HFFc6 (cell line): ENCODE measurements at places on chromosomes 3 and 15.

DNA sequence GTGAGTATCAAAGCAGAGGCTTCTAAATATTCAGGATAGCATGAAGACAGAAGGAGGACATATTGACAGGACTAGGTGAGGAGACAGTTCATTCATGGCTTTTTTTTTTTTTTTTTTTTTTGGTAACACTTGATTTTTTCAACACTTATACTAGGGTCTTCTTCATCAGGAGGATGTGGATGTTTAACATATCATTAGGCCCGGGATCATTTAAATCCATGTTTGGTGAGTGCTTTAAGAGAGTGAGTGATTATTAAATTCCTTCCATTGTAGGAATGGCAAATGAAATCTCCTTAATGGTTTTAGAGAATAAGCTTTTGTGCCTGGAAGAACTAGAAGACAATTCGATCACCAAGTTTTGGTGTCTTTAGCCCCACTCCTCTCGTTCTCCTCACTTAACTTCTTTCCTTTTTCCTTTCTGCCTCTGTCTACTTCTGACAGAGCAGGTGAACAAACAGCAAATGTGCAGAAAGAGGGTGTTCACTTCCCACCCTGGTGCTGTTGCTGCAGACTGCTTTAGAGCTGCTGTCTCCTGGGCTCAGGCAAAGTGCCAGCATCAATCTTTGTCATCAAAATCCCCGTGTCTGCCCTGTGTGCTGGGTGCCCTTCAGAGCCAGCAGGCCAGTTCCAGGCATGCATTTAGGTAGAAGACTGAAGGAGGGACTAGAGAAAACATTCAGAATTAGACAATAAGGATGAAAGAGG is 35.6 kb upstream of the RAB11A start:
- DNase-seq, result no peak

- DNase-seq, result no peak
Observed at GRCh38 chr15:62280625-62281024, 115.5 kb upstream of the C2CD4B start.

DNA sequence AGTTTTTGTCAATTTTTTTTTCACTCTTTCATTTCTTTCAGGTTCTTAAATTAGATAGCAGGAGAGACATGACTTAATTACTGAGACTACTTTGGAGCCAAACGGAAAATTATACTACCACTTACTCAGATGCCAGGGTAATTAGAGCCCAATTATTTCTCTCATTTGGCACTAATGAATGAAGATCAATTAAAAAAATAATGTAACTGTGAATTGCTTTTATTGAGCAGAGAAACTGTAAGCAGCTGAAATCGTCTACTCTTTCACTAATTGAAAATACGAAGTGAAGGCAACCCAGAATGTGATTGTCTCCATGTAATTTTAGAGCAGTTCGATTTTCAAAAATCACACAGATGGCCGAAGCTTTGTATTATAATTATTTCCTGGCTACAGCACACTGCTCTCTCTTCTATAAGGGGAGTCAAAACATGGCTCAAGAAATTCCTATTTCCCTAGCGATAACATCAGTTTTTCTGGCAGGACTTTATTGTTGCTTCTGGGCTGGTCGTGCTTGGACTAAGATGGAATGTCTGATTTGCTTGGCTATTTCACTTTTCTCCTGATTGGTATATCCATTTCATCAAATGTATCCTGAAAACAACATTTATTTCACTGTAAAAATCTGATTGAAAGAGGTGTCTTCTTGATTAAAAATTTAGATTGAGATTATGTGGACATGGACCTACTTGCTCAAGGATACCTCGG is 55.8 kb upstream of the PDZRN3 start:
- no peak for DNase-seq

GRCh38 chr15:93478947-93479346 is 389.9 kb upstream of the RGMA start:
- no peak for DNase-seq

GRCh38 chr3:111087924-111088469 is 16.4 kb downstream of the NECTIN3 start:
- DNase-seq, result no peak

GRCh38 chr15:82843566-82843965 is 34.1 kb downstream of the WHAMM start:
- no peak for DNase-seq

GRCh38 chr3:129994883-129995559 is 20.5 kb downstream of the TRH start:
- DNase-seq, result no peak

DNA sequence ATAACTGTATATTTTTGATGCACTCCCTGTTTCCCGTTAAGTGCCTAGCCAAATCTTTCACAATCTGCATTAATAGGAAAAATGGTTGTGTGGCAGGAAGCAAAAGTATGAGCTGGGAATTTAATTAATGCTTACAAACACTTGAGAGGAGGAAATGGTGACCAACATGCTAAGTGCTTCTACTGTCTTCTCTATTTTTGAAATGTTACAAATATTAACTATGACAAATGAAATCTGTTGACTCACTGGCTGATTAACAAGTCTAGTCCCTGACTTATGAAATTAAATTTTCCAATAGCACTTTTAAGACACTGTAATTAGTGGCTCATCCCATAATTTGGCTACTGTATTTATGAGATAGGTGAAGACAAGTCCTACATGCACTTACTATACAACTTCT is 446.9 kb upstream of the DPPA4 start:
- no peak for DNase-seq

DNA sequence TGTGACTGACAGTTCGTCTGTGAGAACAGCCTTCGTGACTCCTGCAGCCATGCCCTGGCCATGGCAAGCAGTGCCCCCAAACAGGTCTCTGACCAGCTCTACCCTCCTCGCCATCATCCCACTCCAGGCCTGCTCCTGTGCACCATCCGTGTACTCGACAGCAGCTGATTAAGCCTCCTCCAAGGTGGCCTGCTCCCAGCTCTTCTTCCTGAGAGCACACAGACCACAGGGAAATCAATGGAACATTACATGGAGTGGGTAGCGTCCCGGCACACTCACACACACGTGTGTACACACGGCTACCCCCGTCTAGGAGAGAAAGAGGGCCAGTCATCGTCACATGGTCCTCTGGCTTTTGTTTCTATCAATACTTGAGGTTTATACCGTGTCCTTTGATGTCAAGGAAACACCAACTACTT is 21.1 kb downstream of the ANXA2 start:
- no peak for DNase-seq

- DNase-seq, result no peak
Observed at GRCh38 chr15:101031213-101031612, 112.1 kb downstream of the LRRK1 start.

DNA sequence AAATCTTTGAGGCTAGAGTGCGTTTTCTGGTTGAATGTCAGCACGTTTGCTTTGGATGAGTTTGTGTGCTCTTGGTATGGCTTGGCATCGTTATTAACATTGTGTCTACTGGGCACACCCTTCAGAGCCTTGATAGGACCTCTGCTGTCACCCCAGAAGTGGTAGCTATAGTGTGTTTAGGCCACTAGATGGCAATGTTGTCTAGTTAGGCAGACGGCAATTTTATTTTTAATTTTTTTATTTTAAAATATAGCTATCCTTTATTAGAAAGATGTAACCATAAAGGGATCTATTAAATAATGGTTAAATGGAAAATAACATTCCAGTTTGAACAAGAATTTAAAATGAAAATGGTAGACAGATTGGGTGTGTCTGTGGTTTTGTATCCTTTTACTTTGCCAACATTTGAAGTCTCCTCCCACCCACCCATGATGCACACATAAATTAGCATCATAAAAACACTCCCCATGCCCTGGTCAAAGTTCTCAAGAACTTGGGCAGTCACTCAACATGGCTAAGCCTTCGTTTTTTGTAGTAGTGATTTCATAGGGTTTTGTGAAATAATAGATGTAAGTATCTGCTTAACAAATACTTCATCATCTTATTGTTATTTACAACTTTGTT is 200.7 kb downstream of the KCNH8 start:
- DNase-seq, result no peak

DNA sequence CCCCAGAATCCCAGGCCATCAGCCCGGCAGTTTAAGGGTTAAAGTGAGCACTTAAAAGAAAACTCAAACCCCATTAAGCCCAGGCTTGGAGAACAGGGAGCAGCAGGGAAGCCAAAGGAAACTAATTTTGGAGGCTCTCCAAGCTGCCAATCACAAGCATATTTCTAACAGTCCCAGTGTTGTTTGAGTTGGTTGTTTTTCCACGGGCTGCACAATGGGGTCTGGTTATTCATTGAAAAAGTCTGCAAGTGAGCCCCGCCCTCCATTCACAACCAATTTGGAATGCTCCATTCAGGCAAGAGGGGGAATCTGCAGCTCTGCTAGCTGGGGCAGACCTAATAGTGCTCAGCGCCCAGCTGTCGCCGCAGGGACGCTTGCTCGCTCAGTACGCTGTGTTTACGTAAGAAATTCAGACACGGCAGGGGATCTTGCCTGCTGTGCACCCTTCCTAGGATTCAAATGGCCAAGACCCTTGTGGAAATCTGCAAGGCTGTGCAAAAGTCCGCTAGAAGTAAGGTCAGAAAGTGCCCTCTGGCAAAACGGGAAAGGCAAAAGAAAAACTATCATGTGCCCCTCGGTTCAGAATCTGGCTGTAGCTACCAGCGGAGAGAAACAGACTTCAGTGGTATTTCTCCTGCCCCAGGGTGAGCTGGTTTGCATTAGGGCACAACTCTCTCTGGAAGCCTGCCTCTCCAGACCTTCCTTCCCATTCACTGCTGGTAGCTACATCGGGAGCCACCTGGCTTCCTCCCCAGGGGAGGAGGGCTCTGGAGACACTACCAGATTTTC is 11.0 kb downstream of the ETV5 start:
- DNase-seq, result peak; percentile 23

DNA sequence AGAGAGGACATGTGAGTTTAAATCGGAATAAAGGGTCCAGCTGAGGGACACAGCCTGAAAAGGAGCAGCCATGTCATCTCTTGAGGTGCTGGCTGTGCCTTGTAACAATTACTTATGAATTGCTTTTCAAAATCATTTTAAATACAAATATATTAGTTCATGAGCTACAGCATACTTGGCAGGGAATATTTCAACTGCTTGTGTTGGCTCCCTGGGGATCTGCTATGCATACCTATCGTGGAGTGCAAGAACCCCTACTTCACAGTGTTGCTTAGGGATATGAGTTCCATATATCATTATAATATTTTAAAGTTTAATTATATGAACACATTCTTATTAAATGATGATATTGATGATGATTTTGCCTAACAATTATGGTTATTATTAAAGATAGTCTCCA is 19.1 kb upstream of the P2RY14 start:
- no peak for DNase-seq

- no peak for DNase-seq
Observed at GRCh38 chr3:71047616-71048531, 535.7 kb downstream of the FOXP1 start.

GRCh38 chr3:133834621-133835417 is 29.2 kb downstream of the SRPRB start:
- no peak for DNase-seq

GRCh38 chr3:55868347-55868746 is 381.2 kb upstream of the WNT5A start:
- DNase-seq, result no peak

GRCh38 chr15:98794211-98794610 is 145.9 kb downstream of the IGF1R start:
- DNase-seq, result no peak

- DNase-seq, result peak; percentile 45
Observed at GRCh38 chr15:74653426-74654102, 37.9 kb downstream of the CLK3 start.

- DNase-seq, result no peak
Observed at GRCh38 chr3:48631516-48632448, 3.5 kb downstream of the SLC26A6 start.

DNA sequence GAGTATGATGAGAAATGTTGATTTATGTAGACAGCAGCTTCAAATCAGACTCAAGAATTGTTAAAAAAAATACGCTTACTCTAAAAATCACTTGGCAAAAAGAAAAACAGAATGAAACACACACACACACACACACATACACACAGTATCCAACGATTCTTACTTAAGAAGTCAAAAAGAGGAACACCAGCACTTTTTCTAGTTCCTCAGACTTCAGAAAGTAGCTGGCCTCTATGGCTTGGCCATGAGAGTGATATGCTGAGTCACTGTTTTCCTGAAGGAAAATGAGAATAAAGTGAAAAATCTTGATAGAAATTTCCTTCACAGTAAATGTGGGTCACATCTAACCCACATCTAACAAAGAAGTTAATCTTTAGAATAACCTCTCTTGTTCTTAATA is 22.1 kb downstream of the CNTN3 start:
- no peak for DNase-seq

DNA sequence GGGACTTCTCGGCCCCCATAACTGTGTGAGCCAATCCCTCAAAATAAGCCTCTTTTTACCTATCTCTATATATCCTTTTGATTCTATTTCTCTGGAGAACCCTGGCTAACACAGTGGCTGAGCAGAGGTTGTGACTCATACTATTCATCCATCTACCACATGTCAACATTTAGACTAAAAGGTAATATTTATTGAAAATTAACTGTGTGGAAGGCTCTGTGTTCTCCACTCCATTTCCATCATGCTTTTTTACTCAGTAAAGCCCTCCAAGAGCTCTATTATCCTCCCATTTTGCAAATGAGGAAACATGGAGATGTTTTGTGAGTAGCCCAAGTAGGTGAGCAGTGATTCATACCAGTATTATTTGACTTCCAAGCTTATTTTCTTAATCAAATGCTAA is 217.9 kb upstream of the DCBLD2 start:
- peak; percentile 11 for DNase-seq

DNA sequence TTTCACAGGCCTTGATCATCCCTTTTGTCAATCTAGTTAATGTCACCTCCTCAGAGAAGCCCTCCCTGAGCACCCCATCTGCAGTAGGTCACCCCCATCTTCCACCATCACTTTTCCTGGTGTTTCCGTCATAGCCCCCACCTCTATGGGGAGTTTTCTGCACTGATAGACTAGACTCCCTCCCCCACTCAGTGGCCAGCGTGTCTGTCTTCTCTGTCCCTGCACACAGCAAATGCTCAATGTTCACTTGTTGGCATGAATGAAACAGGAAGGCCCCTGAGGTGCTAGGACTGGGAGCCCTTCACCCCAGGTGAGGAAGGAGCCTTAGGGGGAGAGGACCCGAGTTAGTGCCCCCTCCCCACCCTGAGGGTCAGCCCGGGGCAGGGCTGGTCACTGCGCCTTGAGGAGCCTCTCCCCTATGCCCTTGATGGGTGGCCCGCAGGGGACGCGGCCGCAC is 15.8 kb upstream of the FANCD2 start:
- DNase-seq, result no peak

GRCh38 chr3:93969443-93969842 is 4.3 kb downstream of the PROS1 start:
- DNase-seq, result peak; percentile 16

DNA sequence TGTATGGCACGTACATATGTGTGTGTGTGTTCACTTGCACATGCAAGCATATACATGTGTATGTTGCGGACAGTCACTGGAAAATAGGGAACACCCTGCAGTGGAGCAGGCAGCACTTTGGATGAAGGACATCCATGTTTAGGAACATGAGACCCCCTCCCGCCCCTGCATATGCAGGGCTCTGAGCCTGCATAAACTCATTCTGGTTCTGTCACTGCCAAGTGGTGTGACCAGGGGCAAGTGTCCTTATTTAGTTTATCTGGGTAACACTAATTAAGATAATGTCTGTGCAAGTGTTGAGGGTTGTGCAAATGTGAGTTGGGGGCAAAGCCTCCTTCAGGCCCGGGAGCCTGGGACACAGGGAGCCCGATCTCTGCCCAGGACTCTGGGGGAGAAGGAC is 105.7 kb downstream of the CORO2B start:
- DNase-seq, result no peak

- DNase-seq, result no peak
Observed at GRCh38 chr15:32796856-32797255, 79.1 kb downstream of the GREM1 start.
